Ovary (tissue), 10 donors: ENCODE measurements at places on chromosomes 7 and 10. TPM values are rescaled to one million over a fixed set of nuclear protein-coding genes. Genes with fewer than 3 reads are reported as not detected.

Gene ERVW-1
- not detected for total RNA-seq

Gene CHAT
- total RNA-seq = not detected

Gene ASB10
- total RNA-seq = not detected

DNA sequence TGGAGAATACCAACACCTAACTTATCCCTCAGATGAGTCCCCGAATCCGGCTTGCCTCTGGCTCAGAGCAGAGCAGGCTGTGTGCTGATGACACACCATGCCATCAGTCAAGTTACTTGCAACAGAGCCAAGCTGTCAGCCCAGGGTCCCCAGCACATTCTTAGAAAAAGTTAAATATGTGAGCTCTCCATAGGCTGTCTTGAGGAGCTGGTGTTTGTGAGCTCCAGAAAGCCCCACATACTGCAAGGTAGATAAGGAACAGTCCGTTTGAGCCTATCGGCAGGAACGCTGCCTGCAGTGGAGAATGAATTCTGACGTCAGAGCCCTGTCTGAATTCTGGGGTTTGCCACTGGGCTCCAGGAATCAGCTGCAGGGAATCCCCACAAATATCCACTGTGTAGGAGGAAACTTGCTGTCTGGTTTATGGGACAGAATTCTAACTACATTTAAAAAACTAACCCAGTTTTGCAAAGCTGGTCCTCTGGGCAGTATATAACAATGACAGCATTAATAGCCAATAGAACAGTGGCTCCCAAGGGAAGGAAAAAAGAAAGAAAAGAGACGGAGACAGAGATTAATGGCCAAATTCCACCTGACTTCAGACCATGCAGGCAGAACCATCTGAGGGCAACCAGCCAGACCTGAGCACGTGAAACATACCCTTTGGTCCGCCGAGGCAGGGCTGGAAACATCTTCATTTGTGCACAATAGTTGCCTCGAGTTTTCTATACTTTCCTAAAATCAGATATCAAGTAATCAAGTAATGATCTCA is 3.6 kb downstream of the SFXN4 start:
- H3K4me1 ChIP-seq = peaks cover 2% of the 10 kb centered on the region
- no peaks in the 10 kb centered on the region for H3K36me3 ChIP-seq
- no peak for DNase-seq
- no peak overlapping the region for H3K4me3 ChIP-seq

DNA sequence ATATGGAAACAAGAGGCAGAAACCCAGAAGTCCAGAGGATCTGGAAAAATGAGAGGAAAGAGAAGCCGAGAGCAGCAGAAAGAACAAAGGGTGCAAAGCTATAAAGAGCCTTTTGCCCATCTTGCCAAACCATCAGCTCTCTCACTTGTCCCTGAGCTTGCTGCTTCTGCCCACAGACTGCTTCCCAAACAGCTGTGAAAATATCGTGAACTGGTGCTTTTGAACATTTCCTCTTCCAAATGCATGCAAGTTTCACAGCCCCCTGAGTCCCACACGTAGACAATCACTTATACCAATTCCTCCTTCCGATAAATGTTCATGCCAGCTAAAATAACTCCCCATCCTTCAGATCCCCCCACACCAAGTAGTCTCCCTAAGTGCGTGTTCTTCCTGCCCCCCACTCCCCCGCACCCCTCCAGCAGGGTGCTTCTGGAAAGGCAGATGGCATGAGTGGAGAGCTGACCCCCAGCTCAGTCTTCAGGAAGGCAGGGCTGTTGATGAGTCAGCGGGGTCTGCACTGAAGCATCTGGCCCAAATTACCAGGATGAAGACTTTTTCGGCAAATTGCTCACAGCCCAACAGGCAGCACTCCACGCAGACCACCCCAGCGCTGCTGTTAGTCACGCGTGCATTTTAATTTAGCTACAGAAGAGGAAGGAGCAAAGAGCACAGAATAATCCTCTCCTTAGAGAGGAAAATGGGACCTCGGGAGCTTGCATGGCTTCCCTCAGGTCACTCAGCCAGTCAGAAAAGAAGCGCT is 76.1 kb upstream of the KCNMA1 start:
- no peak overlapping the region for H3K4me3 ChIP-seq
- H3K27ac ChIP-seq = no peak overlapping the region
- peaks cover 2% of the 10 kb centered on the region for H3K4me1 ChIP-seq
- no peaks in the 10 kb centered on the region for H3K27me3 ChIP-seq
- no peak for DNase-seq
- H3K36me3 ChIP-seq = no peaks in the 10 kb centered on the region
